Stimulated activated CD4-positive, alpha-beta T cell treated with anti-CD3 and anti-CD28 coated beads, Interleukin-4, amount 100 ng/mL, for 48 hours (primary cell): ENCODE measurements at places on chromosomes 16 and 17.

DNA sequence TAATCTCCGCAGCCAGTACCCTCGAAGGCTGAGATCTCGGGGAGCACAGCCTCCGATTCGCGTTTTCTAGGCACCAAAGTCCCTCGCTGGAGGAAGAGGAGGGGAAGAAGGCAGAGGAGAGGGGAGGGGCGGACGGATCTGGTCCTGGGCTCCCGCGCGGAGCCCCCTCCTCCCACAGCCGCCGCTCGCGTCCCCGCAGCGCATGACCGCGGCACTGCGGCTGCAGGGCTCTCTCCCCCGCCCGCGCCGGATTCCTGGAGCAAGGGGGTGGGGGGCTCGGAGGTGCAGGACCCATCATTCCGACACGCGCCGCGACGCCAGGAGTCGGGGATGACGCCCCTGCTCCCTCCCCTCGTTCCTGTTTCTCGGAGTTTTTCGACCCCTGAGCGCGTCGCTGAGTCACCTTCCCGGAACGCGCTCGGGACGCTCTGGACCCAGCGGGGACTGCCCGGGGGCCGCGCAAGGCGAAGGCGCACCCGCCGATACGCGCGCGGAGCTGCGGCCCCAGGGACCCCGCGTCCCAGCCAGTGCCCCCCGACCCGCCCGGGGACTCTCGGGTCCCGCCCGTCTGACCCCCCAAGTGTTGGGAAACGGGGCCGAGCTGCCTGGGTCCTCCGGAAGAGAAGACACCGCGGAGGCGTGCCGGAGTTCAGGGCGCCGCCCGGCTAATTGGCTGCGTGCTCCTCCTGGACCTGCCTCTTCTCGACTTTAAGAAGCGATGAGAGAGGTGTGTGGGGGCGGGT, 1.4 kb upstream of the SPHK1 start:
- DNase-seq = peak; percentile 63

GRCh38 chr16:5480431-5481195, 383.0 kb upstream of the EEF2KMT start:
- no peak for DNase-seq

GRCh38 chr16:88084881-88085280, 133.6 kb downstream of the BANP start:
- no peak for DNase-seq

DNA sequence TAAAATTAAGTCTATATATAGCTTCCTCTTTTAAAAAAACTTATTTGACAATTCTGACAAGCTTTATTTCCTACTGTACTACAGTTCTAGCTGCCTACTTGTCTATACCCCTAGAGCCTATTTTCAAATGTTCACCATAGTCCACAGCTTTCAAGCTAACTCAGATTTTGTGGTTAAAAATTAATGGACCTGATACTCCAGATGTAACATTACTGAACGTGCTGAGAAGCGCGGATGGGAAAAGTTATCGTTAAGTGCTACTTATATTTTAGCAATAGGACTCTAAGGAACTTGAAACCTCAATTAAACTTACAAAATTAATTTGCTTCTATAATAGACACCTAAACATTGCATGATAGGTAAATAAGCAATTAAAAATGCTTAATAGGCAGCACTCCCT, 31.2 kb downstream of the GNA13 start:
- no peak for DNase-seq

- peak; percentile 36 for DNase-seq
These were observed 21.1 kb downstream of the NPTX1 start for GRCh38 chr17:80455336-80455710.

- DNase-seq = no peak
These were observed 101.6 kb downstream of the METRNL start for GRCh38 chr17:83180996-83181481.

DNA sequence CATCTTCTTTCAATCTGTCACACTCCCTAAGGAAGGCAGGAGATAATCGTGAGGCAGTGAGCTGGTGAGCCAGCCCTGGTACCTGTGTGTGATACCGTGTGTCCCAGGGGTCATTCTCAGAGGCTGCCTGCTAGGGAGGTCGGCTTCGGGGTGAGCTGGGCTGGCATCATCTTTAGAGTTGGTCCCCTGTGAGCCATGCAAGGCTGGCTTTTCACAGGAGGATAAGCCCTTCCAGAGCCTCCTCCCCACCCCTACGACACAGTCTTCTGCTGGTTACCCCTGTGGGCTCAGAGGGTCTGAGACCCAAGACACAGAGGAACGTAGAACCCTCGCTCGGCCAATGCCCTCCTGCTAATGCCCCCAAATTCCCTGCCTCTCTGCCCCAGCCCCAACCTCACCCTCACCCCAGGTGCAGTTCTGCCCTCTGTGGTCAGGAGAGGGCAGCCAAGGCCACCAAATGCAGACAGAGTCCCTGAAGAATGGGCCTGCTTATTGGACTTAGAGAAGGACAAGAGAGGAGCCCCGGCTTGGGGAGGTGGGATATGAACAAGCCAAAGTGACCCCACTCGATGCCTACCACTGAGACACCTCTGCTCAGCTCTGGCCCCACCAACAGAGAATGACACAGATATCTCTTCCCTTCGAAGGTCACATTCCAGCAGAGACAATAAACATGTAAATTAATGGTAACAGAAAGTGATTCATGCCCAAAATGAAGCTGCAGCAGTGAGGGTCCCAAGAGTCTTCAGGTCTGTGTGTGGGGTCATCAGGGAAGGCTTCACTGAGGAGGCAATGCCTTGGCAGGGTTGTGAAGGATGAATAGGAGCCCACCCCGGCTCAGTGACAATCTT, 80.8 kb upstream of the CCL1 start:
- peak; percentile 1 for DNase-seq

DNA sequence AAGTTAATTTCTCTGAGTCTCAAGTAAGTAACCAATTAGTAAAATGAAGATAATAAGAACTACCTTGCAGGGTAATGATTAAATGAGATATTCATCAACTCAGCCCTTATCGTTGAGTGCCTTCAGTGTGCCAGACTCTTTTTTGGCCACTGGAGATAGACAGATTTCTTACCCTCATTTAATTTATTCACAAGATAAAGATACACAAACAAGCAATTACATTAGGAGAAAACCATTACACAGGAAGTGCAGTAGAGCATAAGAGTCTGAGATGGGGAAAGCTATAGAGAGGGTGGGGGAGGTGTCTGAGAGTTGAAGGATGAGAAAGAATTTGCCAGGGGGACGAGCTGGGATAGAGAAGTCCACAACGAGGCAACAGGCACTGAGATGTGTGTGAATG, 72.5 kb upstream of the BCAR1 start:
- DNase-seq = no peak

DNA sequence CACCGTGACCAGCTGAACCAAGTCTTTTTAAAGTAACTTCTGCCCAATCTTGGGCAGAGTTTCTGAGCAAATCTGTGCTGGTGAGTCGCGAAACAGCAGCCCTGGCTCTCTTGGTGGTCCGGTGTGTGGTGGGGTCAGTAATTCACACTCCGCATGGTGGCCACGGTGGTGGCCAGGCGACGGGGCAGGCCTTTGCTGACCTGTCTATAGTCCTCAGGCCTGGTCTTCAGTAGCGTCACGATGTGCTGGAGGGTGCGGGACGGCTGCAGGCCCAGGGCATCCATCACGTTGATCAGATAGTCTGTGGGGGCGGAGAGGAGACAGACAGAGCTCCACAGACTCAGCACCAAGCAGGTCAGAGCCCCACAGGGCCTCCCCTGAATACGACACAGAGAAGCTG, 64.2 kb downstream of the COG7 start:
- DNase-seq = no peak

GRCh38 chr17:62713086-62713881, 85.8 kb downstream of the MRC2 start:
- no peak for DNase-seq

DNA sequence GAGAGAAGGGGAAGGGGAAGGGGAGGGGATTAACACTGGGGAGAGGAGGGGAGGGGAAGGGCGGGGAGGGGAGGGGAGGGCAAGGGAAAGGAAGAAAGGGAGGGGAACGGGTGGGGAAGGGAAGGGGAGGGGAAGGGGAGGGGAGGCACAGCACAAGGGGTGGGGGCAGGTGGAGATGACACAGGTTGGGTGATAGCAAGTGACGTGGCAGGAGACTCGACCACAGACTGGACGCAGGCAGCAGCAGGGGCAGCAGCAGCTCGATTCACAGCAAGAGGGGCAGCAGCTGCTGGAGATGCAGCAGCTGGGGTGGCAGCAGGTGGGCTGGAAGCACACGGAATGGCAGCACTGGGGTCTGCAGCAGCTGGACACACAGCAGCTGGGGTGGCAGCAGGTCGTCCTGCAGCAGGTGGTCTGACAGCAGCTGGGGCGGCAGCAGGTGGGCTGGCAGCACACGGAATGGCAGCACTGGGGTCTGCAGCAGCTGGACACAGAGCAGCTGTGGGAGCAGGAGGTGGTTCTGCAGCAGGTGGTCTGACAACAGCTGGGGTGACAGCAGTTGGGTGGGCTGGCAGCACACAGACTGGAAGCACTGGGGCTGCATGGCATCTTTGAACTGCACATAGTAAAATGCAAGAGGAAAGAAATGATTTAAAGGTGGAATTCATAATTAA, at the start of gene KRTAP4-16:
TSS of gene KRTAP4-16 (minus strand) at position 624 of the 674 bp plus-strand sequence. CDS start at position 624, 0 bp downstream.
- no peak for DNase-seq

DNA sequence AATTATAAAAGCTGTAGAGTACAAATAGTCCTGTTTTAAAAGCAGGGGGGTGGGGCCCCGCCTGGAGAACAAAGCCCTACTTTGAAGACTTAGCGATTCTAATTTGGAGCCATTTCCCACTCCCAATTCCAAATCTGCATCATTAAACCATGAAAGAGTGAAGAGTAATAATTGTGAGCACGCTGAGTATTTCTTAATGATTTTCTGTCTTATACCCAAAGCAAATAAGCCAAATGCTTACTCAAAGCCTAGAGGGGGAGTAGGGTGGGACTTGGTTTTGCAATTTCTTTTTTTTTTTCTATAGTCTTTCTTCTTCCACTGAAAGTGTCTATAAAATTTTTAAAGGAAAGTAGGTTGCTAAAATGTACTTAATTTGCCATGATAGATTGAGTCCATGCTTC, 470.1 kb downstream of the TOX3 start:
- DNase-seq = no peak

DNA sequence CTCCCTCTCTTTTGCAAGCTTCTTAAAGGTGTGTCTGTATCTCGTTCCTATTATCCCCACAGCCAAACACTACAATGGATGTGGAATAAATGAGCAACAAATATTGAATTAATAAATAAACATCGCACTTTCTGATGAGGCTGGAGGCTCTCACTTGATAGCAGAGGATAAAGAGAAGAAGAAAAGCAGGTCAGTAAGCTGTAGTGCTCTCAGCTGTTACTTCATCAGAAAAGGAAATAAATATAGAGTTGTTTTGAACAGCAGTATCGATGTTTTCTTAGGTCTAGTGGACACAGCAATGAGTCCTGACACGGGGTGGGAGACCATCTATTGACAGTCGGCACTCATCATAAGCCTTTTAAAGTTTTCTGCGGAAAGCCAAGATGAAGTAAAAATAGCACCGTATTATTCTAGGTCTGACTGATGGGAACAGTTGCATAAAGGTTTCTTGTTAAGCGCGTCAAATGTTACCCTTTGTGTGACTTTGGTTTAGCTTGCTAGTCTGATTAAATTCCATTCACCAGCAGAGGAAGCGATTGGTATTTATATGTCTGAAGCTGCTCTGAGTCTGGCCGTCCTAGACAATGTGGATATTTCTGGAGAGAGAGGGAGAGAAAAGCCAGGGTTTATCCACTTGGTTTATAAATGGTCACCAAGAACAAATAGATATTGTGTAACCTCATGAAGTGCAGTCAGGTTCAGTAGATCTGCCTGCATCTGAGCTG, 646.1 kb downstream of the CDH11 start:
- DNase-seq = no peak

DNA sequence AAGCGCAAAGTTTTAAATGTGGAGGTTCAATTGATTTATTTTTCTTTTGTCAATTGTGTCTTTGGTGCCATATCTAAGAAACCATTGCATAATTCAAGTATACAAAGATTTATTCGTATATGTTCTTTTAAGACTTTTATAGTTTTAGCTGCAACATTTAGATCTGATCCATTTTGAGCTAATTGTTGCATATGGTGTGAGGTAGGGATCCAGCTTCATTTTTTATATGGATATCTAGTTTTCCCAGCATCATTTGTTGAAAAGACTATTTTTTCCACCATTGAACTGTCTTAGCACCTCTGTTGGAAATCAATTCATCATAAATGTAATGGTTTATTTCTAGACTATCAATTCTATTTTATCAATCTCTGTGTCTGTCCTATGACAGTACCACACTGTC, 2.1 kb upstream of the CCR7 start:
- DNase-seq = no peak

- DNase-seq = no peak
These were observed 13.2 kb downstream of the XYLT2 start for GRCh38 chr17:50359005-50359699.

DNA sequence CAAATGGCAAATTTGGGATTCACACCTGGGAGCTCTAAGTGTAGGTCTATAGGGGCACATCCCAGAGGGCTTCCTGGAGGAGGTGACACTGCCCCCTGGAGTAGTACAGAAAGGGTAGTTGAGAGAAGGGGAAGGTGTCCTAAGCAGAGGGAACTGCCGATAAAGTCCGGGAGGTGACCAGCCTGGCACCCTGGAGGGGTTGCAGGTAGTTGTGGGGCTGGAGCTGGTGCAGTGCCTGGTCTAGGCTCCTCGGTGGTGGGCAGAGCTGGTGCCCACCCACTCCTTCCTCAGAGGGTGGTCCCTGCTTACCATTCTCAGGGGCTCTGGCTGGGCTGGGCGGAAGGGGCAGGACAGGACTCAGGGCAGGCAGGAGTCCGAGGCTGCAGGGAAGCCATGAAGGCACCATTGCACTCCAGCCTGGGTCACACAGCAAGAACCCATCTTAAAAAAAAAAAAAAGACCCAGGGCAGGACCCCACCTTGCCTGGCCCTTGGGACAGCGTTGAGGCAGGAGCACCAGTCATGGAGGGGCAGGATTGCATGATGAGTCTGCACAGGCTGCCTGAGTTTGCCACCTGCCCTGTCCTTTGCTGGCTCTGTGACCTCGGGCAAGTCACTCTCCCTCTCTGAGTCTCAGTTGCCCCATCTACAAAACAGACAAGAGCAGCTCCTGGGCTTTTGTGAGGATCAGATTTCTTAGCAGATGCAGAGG, 43.8 kb downstream of the LAT start:
- no peak for DNase-seq

DNA sequence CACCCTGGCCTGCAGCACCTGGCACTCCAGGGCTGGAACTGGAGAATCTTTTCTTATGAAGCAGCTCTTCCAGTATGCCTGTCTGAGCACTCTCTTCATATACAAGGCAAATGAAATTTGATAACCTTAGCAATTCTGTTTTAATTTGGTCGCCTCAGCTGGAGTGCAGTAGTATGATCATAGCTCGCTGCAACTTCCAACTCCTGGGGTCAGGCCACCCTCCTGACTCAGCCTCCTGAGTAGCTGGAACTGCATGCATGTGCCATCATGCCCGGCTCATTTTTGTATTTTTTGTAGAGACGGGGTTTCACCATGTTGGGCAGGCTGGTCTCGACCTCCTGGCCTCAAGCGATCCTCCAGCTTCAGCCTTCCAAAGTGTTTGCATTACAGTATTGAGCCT, 140.8 kb upstream of the CHMP6 start:
- no peak for DNase-seq
